ENCODE measurements at places on chromosomes 4 and X.

DNA sequence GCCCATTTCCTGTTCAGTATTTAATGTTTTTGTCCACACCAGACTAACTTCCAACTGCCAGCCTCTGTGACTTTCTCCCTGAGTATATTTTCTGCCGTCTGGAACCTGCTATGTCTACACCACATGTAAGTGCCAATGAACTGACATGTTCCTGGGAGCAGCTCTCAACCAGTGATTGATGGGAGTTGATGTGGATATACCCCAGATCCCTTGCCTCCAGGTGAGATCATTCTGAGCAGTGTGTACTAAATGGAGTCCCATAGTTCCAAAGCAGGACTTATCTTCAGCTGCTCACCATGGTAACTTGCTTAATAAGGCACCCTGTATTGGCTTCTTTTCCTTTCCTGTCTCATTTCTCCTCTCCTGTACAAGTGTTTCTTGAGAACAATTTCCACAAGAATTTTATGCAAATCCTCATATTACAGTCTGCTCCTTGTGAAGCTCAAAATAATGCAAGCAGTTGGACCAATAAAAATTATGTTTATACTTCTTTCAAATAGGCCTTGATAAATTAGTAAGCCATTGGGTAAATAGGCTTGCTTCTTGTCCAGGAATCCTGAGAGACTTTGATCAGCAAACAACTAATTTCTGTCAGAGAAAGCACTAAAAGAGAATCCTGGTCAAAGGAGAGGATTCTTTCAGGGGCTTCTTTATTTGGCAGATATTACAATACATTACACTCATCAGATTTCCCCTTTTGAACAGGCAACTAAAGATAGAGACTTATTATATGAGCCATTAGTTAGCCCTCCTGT is 911.7 kb upstream of the NDST4 start:
- peak; percentile 1 for DNase-seq

GRCh38 chr4:184699941-184700340 is 34.0 kb downstream of the CENPU start:
- DNase-seq = no peak

DNA sequence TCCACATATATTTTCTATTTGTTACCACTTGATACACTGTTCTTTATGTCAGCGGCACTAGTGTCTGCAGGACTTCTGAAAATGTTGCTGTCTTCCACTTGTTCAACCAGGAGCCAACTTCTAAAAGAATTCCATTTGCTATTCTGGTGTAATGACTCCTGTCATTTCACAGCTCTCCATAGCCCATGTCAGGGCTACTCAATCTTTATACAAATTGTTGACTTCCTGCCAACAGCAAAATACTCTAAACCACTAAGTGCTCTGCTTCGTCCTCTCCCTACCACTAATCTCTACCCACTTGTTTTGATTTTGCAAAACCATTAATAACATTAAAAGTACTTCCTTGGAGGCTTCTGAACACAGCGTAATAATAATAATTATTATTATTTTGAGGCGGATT is 7.2 kb downstream of the CTSO start:
- no peak for DNase-seq

DNA sequence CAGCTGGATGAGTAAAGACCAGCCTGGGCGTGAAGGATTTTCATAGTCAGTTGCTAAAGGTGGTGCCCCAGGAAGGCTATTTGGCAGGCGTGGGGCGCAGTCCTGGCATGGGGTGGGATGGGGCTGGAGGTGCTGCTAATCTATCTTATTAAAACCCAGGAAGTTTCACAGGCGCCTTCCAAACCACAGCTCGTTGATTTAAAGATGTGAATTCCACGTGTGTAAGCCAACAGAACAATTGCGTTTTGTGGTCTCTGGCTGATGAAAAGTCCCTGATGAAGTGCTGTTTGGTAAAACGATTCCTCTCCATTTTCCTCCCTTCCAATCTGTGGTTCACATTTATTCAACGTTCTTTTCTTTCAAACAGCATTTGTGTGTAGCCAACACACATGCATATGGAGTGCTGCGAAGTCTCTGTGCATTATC is 105.0 kb downstream of the TBL1X start:
- DNase-seq = no peak

- no peak for DNase-seq
Observed at GRCh38 chr4:3676196-3676595, 90.0 kb upstream of the ADRA2C start.

- no peak for DNase-seq
Observed at GRCh38 chr4:1215141-1216075, 33.5 kb downstream of the CTBP1 start.

DNA sequence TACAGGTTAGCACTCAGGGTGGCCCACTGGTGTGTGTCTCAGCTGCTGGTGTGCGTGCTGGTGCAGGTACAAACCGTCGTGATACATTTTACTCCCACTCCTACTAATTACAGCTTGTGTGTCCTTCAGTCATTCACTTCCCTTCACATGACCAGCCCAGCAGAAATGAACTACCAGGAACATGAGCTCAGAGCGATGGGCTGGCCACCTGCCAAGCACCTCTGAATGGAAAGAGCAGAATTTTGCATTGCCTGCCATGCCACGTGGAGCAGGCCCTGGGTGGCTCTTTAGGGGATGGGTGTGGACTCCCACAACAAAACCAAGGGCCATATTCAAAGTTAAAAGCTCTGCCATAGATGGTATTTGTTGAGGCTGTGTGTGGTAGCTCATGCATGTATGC is 58.9 kb upstream of the PGM2 start:
- DNase-seq = peak; percentile 9

DNA sequence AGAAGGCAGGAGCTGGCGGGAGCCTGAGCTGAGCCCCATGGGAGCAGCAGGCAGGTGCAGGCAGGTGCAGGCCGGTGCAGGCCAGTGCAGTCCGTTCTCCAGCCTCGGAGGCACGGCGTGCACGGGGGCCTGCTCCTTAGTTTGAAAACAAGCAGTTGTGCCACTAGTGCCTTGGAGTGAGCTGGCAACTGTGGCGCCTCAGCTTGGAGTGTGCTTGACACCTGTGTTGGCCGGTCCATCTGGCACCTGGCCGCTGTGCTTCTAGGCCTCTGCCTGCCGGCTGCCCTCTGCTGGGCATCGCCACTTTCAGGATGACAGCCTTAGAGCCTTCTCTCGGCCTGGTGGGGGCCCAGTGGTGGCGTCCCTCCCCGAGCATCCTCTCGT is 47.9 kb downstream of the RGS12 start:
- DNase-seq = peak; percentile 11

GRCh38 chr4:74056858-74057562 is 18.5 kb upstream of the CXCL3 start:
- no peak for DNase-seq

DNA sequence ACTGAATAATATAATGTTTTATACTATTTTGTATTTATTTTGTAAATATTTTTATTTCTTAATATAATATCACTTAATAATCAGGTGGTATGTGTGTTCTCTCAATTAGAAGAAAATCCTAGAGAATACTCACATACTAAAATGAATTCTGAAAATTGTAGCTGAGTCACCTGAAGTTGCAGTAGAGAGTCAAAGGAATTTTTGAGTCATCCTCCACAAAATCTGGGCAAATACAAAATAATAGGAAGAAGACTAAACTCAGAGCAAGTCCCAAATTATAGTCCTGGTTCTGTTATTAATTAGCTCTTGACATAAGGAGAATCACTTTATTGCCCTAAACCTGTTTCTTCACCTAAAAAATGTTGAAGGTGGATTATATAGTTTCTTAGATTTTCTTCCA is 57.8 kb downstream of the SPATA4 start:
- no peak for DNase-seq

- DNase-seq = no peak
Observed at GRCh38 chr4:88106205-88106604, 52.2 kb downstream of the ABCG2 start.

DNA sequence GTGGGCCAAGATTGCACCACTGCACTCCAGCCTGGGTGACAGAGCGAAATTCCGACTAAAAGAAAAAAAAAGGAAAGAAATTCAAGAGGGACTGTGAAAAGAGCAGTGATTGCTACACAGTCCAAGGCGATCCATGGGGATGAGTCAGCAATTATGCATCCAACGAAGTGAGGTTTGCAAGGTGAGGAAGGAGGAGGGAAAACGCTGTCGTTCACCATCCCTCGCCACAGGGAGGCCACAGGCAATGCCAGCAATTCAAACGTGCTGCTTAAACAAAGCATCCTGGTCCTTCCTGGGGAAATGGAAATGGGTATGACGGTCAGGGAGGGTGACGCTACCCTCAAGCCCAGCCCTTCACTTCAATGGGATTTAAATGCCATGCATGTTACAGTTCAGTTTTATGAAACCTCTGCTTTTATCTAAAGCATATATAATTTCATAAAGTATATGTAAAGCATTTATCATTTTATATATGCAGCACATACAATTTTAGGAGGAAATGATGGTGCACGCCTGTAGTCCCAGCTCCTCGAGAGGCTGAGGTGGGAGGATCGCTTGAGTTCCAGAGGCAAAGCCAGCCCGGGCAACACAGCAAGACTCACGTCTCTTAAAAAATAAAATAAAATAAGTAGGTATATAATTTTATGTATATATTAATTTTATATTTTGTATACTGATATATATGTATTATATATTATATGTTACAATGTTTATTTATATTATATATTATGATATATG is 108.7 kb downstream of the DHRSX start:
- DNase-seq = no peak

GRCh38 chr4:48022192-48022799 is 5.7 kb downstream of the NIPAL1 start:
- peak; percentile 81 for DNase-seq

GRCh38 chr4:149499726-149500125 is 315.9 kb downstream of the IQCM start:
- DNase-seq = no peak

DNA sequence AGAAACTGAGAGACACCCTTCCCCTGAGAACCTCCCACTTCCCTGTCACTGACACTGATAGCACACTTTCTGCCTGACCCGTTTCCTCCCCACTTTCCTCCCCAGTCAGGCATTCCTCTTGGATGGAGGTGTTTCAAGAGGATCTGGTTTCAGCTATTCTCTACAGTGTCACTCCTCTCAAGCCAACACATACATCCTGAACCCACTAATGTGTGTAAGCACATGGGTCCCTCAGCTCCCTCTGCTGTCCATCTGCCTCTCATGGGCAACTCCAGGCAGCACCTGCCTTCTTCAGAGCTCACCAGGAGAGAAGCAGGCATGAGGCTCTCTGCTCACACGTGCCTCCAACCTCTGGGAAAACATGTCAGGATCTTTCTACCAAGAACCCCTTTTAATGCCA is 207.6 kb downstream of the NAF1 start:
- DNase-seq = peak; percentile 4

GRCh38 chr4:6332042-6332668 is 62.5 kb downstream of the WFS1 start:
- DNase-seq = peak; percentile 28

DNA sequence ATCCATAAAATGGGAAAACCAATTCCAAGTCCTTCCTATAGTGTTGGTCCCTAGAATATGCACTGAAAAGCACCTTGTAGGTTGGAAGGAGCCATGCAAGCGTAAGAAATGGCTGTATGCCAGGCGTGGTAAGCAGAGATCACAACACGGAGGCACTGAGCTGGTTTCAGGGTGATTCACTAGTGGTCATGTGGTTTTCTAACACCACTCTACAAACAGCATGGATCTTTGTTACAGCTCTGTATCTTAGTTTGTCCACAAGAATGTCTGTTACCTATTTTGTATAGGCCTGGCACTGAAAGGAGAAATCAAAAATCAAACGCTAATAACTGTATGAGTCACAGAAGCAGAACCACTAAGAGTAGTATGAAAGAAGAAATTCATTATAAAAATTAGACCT is 71.9 kb downstream of the MAGEB17 start:
- no peak for DNase-seq
